Effector memory CD4-positive, alpha-beta T cell (primary cell): ENCODE measurements at places on chromosomes 7 and 10.

- DNase-seq, result no peak
Measured at GRCh38 chr7:47145186-47145725, 436.7 kb downstream of the TNS3 start.

DNA sequence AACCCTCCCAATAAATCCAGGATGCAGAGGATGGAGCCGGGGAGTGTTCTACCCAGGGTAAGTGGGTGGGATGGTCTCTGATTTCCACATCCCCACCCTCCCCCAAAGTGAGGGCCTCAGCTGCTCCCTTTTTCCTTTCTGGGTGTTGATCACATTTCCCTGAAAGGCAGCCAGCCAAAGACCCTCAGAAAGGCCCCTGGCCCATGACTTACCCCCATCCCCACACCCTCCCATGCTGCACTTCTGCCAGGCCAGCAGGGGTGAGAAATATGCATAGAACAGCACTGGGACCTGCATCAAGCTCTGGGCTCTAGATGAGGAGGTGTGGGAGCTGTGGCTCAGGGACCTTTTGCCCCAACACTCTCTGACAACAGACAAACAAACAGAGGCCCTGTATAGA lies 927.3 kb upstream of the ZNF722 start:
- DNase-seq, result no peak

- DNase-seq, result no peak
Measured at GRCh38 chr10:79298403-79299244, 48.6 kb upstream of the PPIF start.

DNA sequence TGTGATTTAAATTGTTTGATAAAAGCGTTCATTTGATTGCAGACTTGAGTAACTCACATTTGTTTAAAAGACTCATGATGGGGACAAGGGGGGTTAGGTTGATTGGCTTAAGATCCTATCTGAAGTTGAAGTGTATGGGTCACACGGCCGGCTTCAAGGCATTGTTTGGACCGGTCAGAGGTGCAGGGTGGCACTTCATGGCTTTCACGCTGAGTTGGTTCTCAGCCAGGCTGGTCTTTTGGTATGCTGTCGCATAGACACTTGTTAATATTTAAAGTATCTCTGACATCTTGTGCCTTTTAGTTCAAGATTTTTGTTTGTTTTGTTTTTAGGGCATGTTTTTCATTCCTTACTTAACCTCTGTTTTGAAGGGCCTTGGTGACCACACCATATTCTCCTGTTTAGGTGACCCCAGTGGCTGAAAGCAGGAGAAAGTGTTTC lies 58.1 kb downstream of the CCNY start:
- DNase-seq, result no peak

GRCh38 chr10:15216700-15217099 lies 48.2 kb upstream of the NMT2 start:
- DNase-seq, result no peak

GRCh38 chr7:66776800-66777442 lies 36.4 kb downstream of the RABGEF1 start:
- no peak for DNase-seq

- no peak for DNase-seq
Measured at GRCh38 chr10:99828464-99828863, 46.0 kb downstream of the ABCC2 start.

GRCh38 chr10:127315888-127316287 lies 119.5 kb upstream of the INSYN2A start:
- no peak for DNase-seq

DNA sequence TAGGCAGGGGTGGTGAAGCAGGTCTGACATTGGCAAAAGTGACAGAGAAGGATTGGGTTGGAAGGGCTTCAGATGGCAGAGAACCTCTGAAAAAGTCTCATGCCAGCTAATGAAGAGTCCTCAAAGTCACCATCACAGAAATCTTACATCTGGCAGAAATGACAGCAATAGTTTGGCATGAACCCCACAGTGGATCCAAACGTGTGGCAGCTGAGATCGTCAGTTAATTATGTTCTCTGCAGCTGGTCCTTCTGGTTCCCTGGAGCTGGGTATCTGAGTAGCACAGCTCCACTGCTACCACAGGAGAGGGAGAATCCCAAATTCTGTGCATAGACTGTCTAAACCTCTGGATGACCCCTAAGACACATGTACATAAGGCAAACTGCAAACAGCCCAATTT lies 73.4 kb downstream of the ALOX5 start:
- DNase-seq, result no peak

DNA sequence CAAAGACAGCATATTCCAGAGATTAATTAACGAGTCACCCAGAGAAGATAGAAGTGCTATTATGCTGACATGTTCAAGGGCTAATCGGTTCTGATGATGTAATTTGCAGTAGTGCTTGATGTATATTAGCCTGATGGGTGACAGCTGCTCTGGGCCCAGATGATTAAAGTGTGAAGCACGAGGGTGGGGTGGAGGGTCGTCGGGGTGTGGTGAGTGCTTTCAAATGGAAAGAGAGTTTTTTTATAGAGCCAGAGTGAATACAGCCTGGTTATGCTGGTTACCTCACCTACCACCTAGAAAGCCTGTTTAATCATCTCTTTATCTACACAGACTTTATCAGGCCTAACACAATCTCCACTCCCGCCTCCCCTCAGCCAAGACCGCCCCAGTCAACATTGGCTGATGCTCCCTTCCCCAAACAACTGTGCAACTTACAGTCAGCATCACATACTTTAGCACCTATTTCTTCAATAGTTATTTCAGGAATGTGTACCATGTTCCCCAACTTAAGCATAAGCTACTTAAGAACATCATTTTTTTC lies 11.5 kb upstream of the STN1 start:
- no peak for DNase-seq

GRCh38 chr10:122878799-122879338 lies 512 bp downstream of the FAM24B start:
- no peak for DNase-seq

- no peak for DNase-seq
Measured at GRCh38 chr7:79296553-79297320, 156.7 kb downstream of the MAGI2 start.

GRCh38 chr10:93565446-93565845 lies 1.0 kb upstream of the FFAR4 start:
- no peak for DNase-seq

GRCh38 chr7:47932016-47932415 lies 16.2 kb downstream of the PKD1L1 start:
- DNase-seq, result no peak

- no peak for DNase-seq
Measured at GRCh38 chr7:8261711-8262695, at the start of gene ICA1. TSS of gene ICA1 (minus strand) at chr7:8262167. CDS start at chr7:8235926, 26,241 bp downstream.

GRCh38 chr7:988963-989529 lies 6.1 kb downstream of the CYP2W1 start:
- DNase-seq, result no peak

DNA sequence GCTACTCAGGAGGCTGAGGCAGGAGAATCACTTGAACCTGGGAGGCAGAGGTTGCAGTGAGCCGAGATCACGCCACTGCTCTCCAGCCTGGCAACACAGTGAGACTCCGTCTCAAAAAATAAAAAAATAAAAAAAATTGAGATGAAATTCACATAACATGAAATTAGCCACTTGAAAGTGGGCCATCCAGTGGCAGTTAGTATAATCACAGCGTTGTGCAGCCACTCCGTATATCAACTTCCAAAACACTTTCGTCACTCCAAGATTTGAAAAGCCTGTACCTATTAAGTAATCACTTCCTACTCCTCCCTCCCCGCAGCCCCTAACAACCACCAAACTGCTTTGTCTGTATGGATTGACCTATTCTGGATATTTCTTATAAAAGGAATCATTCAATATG lies 20.7 kb upstream of the CACUL1 start:
- DNase-seq, result no peak

- DNase-seq, result no peak
Measured at GRCh38 chr10:117502421-117503243, 39.9 kb upstream of the EMX2 start.

- no peak for DNase-seq
Measured at GRCh38 chr7:50721661-50722259, 60.9 kb downstream of the GRB10 start.

- no peak for DNase-seq
Measured at GRCh38 chr10:14773551-14774213, 1.0 kb downstream of the FAM107B start.

DNA sequence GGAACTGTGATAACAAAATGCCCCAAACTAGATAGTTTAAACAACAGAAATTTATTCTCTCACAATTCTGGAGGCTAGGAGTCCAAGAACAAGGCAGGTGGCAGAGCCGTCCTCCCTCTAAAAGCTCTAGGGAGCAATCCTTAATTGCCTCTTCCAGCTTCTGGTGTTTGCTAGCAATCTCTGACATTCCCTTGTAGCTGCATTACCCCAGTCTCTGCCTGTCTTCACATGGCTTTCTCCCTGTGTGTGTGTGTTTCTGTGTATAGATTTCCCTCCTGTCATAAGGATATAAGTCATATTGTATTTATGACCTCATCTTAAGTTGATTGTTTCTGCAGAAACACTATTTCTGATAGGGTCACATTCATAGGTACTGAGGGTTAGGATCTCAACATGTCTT lies 177.5 kb downstream of the WNT2 start:
- DNase-seq, result no peak

DNA sequence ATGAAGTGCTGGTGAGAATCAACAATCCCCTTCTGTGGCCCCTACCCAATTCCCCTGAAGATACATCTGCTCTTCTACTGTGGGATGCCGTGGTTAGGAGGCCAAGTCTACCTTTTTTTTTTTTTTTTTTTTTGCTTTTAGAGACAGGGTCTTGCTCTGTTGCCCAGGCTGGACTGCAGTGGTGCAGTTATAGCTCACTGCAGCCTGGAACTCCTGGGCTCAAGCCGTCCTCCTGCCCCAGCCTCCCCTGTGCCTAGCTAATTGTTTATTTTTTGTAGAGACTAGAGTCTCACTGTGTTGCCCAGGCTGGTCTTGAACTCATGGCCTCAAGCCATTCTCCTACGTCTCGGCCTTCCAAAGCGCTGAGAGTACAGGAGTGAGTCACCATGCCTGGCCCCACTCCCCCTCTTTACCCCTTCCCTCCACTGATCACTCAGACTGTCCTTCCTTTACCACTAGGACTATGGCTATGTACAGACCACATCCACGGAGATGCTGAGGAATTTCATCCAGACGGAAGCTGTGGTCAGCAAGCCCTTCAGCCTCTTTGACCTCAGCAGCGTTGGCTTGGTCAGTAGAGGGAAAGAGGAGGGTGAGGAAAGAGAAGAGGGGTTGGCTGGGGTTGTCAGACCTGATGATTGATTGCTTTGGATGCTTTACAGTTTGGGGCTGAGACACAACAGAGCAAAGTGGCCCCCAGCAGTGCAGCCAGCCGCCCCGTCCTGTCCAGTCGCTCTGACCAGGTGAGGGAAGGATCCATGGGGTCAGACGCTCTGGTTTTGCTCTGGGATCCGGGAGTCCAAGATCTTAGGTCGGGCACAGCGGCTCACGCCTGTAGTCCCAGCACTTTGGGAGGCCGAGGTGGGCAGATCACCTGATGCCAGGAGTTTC lies 1.8 kb downstream of the AP4M1 start:
- no peak for DNase-seq

GRCh38 chr7:67598469-67598868 lies 601.8 kb downstream of the TYW1 start:
- no peak for DNase-seq

DNA sequence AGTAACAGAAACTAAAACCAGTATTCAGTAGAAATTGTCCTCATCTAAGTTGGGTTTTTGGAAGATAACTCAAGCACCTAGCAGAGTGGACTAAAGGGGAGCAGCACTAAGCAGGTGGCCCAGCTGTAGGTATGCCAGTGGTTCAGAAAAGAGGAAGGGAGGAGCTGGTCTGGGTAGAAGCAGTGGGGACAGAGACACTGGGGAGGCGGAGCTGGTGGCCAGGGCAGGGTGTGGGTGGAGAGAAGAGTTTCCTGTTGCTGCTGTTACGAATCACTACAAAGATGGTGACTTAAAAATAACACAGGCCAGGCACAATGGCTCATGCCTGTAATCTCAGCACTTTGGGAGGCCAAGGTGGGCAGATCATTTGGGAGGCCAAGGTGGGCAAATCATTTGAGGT lies 136.2 kb downstream of the WDR11 start:
- DNase-seq, result no peak

DNA sequence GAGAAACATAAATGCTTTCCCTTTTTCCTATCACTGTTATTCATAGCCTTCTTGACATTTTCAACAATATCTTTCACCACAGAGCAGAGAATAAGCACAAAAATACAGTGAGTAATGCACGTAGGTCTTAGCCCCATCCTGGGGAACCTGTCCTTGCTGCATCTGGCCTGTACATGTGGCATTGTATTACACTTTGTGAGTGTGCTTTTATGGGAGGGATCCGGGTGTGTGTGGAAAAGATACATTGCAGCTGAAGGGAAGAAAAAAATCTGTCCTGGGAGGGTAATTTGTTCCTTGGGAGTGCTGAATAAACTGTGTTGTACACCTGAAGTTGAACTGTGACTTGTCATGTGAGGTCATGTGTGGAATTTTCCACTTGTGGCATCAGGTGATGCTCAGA lies 422.7 kb upstream of the LRGUK start:
- DNase-seq, result no peak

DNA sequence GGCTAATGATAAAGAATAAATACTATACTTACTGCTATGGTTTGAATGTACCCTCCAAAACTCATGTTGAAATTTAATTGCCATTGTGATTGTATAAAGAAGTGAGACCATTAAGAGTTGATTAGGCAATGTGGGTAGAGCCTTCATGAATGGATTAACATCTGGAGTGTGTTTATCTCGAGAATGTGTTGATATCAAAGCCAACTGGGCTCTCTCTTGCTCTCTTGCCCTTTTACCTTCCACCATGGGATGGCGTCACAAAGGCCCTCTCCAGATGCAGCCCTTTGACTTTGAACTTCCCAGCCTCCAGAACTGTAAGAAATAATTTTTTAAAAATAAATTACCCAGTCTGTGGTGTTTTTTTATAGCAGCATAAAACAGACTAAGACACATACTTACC lies 50.1 kb upstream of the GHITM start:
- no peak for DNase-seq

DNA sequence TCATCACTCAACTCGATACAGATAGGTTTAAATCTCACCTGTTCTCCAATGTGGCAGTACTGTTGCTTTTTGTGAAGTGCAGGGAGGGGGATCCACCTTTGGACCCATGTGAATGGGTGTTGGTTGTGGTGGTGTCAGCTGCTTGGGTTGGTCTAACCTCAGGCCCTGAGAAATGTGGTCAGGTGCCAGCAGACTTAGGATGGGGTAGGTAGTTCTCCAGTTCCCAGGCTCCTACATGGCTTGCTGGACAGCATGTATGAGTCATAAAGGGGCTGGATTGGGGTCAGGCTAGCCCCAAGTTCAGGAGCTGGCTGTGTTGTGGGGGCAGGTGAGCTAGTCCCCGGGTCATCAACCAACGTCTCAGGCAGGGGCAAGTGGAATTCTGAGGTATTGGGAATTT lies 472.6 kb upstream of the CNTNAP2 start:
- no peak for DNase-seq

- DNase-seq, result no peak
Measured at GRCh38 chr10:75208181-75208580, 2.4 kb upstream of the VDAC2 start.

DNA sequence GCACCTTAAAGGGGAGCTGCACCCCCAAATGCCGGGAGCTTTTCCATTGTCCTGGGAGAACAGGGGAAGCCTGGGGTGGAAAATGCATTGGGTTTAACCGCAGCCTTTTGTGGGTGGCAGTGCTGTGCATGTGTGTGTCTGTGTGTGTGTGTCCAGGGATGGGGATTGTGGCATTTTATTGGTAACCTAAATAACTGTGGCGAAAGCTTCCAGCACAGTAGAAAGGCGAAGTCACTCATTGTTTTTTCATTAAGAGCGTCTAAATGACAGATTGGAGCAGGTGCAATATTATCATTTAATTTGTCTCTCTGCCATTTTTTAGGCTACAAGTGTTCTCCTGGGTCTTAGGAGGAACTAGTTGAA lies 55.1 kb downstream of the INSIG1 start:
- DNase-seq, result no peak
